ENCODE measurements at places on chromosomes 5 and 9.
A peak's percentile ranks its signal among the peaks of the same experiment; 100 is the strongest.

DNA sequence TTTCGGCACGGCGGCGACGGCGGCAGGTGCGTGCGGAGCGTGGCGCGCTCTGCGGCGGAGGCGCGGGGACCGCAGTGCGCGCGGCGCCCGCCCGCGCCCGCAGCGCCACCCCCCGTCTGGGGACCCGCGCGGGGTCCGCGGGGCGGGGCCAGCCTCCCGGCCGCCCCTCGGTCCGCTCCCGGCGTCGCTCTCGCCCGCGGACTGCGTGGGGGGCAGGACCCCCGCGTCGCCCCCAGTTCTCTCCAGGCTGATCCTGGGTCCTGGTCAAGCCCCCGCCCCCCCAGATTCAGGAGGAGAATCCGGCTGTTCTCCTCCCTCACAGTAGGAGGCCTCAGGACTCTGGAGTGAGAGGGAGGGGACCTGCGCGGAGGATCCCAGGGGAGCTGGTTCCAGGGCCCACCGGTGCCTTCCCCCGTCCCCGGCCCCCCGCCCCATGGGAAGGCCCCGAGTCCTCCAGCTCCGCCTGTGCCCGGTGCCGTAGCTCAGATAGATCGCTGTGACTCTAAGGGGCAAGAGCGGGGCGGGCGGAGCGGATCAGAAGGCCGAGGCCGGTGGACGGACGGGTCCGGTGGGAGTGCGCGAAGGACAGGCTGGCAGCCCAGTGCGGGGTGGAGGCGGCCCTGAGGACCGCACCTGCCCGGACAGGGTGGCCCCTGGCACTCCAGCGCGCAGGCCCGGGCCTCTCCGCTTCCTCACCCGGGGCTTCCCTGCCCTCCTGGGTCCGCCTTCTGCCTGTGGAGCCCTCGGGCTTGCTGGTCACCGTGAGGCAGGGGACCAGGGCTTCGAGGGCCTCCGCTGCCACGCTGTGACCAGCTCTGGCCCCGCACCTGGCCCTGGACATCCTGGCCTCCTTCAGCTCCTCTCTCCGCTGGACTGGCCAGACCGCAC is at the start of gene RNF208:
Gene RNF208, minus strand, starts transcription at position 51 of the 888 bp plus-strand sequence. CDS start 1,028 bp downstream, outside the sequence.
- DNase-seq, result peak; percentile 52

DNA sequence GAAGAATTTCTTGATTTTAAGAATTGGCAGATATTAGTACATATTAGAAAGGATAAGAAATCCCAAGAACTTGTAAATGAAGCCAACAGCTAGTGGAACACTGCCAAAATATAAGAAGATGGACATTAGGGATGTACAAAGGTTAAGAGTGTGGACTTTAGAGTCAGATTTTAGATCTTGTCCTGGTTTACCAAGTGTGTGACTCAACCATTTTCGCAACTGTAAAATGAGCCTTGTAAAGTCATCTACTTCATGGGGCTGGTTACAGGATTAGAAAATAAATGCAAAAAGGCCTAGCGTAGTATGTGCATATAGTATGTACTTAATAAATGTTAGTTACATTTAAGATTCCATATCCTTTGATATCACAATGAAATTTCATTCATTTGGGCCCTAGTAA is 260.0 kb downstream of the RAB3C start:
- DNase-seq, result no peak

GRCh38 chr5:13976867-13977830 is 32.7 kb upstream of the DNAH5 start:
- DNase-seq, result no peak

DNA sequence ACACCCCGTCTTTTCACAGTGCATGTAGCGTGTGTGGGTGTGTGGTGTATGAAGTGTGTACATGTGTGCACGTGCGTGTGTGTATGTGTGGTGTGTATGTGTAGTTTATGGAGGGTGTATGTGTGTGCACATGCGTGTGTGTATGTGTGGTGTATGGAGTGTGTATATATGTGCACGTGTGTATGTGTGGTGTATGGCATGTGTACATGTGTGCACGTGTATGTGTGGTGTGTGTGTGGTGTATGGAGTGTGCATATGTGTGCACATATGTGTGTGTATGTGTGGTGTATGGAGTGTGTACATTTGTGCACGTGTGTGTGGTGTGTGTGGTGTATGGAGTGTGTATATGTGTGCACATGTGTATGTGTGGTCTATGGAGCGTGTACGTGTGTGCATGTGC is 13.2 kb downstream of the MYMK start:
- no peak for DNase-seq

DNA sequence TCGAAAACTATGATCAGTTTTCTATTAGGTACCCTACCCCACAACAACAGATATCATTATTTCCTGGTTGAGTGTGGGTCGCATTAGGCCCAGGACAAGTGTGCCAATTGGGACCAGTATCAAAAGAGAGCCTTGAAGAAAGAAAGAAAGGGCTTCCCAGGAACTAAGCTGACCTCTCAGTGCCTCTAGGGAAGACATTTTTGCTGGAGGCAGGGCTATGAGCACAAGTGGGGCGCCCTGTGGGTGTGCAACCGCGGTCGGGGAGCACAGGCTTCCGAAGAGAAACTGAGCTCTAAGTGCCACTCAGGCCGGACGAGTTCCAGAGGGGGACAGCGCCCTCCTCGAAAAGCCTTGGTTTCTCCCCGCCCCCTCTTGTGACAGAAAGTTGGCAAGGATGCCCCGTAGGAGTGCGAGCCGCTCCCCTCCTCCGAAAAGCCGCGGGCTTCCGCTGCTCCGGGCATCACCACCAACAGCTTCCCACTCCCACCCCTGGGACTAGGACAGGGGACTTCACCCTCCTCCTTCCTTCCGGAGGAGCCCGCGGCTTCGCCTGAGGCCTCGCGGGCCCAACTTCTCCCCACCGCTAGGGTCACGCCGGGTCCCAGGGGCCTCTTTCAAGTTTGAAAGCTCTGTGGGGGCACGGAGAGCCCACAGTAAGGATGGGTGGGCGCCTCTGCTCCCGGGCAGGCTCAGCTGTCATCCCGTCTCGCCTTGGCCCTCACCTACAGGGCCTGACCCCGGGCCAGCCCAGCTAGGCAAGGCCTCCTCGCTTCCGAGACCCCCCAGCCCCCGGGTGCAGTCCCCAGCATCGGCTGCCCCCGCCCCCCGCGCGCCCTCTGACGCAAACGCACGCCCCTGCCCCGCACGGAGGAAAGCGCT is 2.0 kb downstream of the NR2F1-AS1 start:
- no peak for DNase-seq

GRCh38 chr9:31996331-31996730 is 388.1 kb upstream of the ACO1 start:
- DNase-seq, result no peak

DNA sequence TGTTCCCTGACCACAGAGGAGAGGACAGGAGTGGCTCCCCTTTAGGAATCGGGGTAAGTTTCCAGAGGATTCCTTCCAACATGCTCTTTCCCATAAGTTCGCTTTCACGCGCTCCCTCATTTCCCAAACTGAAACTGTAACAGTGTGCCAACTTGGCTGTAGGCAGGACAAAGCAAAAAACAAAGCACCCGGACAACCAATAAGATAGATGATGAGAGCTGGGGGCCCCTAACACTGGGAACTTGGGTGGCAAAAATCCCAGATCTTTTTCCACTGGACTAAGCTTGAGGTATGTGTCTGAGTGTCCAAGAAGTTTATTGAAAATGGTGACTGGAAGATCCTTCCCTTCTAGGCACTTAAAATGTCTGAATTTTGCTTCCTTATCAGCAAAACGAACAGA is 258.7 kb upstream of the IL12B start:
- no peak for DNase-seq

DNA sequence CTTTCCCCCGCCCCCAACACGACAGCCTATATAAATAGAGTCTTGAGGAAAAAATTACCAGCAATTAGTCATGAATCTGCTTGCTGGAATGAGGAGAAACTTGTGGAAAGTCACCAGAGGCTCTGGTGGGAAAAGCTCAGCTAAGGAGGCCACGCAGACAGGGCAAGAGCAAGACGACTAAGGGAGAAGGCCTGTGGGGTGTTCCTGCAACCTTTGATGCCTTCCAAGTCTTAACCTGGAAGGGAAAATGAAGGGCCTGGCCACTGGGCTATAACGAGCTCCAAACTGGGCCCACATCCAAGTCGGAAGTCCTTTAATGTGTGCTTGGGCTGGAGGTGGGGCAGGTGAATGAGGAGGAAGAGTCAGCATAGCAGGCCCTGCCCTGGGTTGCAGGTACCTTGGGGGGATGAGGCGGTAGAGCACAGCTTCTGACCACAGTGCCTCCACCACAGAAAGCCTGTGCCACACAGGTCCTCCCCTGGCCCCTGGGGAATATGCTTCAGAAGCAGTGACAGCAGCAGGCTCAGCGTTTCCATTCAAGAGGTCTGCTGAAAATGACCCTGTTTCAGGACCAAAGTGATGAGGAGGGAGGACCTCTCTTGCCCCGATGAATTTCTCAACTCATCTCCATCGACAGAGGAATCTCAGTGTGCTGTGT is 92.8 kb upstream of the LRRTM2 start:
- DNase-seq, result no peak

- no peak for DNase-seq
Observed at GRCh38 chr9:4509590-4509984, 19.3 kb downstream of the SLC1A1 start.

- no peak for DNase-seq
Observed at GRCh38 chr5:43068037-43068436, 27.9 kb upstream of the ANXA2R start.

- DNase-seq, result no peak
Observed at GRCh38 chr5:91408710-91409109, 25.6 kb upstream of the ARRDC3 start.
